Uterus (tissue), 4 donors: ENCODE measurements at places on chromosomes 3 and 15.

DNA sequence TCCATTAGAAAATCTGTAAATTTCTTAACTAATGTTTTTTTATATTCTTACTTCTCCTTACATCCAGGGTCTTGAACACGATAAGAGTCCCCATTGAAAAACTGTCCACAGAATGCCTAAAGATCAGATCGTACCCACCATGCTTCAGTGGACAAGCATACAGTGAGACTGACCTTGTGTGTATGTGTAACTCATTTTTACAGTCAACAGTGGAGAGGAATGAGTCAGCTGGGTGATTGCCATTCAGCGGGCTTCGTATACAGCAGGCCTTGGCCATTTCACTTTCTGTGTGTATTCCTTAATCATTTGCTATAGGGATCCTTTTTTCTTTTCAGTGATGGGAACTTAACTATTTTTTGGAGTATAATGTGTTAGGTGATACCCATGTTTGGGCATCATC lies 10.6 kb downstream of the PARP14 start:
- DNase-seq = no peak

DNA sequence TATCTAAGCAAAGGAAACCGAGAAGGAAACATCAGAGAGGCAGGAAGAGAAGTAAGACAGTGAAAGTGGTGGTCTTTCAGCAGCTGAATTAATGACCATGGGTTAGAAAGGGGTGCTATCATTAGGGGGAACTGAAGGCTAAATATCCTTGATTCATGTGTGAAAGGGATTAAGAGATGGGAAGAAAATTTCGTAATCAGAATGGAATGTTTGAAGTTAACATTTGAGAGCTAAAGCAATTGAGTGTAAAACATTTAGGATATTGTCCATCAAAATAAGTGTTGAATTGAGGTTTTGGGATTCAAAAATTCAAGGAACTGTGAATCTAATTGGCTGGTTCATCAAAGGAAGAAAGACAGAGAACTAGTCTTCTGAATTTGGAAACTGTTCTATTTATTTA lies 4.1 kb upstream of the ECT2 start:
- no peak for DNase-seq

GRCh38 chr3:178479446-178479845 lies 56.8 kb upstream of the KCNMB2 start:
- DNase-seq = no peak

GRCh38 chr3:25532431-25533162 lies 104.5 kb downstream of the RARB start:
- no peak for DNase-seq

- DNase-seq = no peak
Measured at GRCh38 chr3:15198686-15199085, 7.4 kb upstream of the CAPN7 start.

DNA sequence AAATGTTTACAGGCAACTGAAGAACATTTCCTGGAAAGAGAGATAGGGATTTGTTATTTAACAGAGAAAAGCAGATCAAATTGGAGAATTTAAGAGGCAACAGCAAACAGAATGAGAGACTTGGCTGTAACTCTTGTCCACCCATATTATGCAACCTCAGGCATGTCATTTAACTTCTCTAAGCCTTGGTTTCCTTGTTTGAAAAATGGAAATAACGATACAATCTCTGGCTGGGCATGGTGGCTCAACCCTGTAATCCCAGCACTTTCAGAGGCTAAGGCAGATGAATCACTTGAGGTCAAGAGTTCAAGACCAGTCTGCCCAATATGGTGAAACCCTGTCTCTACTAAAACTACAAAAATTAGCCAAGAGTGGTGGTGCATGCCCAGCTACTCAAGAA lies 23.7 kb downstream of the ARRDC4 start:
- no peak for DNase-seq

- DNase-seq = no peak
Measured at GRCh38 chr3:129230311-129231019, 18.9 kb upstream of the COPG1 start.

- DNase-seq = peak; percentile 84
Measured at GRCh38 chr15:65049418-65049840, 4.2 kb downstream of the SLC51B start.

DNA sequence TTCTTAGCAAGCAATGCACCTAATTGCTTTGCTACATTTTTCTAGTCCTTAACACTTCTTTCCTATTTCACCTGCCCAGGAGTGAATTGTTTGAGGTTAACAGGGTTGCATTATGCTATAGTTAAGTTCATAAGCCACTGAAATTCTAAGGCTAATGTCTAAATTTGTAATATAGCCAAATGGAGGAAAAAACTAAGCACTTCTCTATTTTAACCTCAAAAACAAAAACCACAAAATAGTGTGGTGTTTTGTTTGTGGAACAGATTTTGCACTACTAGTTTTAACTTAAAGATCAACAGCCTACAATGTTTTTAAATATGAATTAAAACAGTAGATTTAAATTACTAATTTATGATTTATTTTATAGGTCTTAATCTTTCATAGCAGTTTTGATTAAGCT lies 5.5 kb downstream of the ATOSA start:
- DNase-seq = no peak

GRCh38 chr3:140748171-140748570 lies 70.3 kb downstream of the TRIM42 start:
- no peak for DNase-seq

DNA sequence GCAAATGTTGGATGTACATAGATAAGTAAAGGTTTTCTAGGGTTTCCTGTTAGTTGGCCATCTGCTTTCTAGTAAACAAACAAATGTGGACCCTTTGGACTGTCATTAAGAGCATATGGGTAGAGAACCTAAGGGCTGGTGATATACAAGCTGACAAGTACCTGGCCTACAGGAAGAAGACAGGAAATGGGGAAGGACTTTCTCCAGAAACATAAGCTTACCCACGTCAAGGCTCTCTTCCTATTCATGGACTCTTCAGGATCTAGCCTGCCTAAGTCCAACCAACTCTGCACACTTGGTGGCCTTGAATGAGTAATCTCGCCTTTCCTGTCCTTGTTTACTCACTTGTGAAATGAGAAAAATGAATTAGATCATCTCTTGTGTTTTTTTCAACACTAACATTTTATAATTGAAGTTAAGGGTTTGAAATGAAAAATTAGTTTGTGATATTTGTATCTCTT lies 22.2 kb upstream of the GOLIM4 start:
- no peak for DNase-seq

DNA sequence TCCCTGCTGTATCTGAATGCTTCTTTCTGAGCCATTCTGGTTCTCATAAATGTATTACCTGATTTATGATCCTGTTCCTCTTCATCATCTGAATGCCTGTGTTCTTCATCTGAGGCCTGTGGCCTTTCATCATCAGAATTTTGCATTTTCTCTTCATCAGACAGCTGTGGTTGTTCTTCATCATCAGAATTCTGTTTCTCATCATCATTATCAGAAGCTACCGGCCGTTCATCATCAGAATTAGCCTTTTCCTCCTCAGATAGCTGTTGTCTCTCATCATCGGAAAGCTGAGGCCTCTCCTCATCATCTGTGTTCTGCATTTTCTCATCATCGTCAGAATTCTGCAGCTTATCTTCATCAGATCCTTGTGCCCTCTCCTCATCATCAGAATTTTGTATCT lies 5.9 kb downstream of the LEO1 start:
- no peak for DNase-seq

DNA sequence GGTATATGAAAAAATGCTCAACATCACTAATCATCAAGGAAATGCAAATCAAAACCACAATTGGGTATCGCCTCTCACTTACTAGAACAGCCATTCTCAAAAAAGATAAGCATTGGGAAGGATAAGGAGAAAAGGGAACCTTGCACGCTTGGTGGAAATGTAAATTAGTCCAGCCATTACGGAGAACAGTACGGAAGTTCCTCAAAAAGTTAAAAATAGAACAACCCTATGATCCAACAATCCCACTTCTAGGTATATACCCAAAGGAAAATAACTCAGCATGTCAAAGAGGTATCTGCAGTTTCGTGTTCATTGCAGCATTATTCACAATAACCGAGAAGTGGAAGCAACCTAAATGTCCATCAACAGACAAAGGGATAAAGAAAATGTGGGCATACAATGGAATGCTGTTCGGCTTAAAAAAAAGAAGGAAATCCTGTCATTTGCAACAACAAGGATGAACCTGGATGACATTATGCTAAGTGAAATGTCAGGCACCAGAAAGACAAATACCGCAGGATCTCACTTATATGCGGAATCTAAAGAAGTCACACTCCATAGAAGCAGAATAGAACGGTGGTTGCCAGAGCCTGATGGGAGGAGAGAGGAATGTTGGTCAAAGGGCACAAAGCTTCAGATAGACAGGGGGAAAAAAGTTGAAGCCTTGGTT lies 11.7 kb upstream of the CMTM7 start:
- no peak for DNase-seq

DNA sequence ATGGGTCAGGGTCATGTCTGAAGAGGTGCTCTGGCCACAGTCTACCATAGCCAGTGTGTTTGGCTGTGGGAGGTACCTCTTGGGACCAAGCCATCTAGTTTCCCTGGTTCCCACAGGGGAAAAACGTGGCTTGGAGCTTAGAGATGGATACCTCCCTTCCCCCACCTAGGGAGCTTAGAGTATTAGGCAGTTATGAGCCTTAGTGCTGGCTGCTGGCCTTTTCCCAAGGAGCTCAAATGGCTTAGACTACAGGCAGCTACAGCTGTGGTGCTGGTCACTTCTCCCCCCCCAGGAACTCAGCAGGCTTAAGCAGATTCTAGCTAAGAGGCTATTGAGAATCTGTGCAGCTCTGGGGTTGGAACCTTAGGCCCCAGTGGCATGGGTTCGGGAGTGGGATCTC lies 591.2 kb downstream of the NSUN3 start:
- no peak for DNase-seq

- no peak for DNase-seq
Measured at GRCh38 chr3:120762615-120763014, 20.1 kb downstream of the GTF2E1 start.

DNA sequence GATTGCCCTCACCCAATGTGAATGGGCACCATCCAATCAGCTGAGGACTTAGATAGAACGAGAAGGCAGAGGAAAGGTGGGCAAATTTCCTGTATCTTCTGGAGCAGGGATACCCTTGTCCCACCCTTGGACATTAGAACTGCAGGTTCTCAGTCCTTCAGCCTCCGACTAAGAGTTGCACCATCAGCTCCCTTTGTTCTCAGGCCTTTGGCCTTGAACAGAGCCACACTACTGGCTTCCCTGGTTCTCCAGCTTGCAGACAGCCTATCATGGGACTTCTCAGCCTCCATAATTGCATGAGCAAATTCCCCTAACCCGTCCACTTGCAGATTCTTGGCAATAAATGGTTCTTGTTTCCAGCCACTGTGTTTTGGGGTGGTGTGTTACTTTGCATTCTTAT lies 102.4 kb downstream of the LSM3 start:
- DNase-seq = no peak

GRCh38 chr3:119933207-119933606 lies 151.3 kb downstream of the NR1I2 start:
- DNase-seq = no peak

- peak; percentile 34 for DNase-seq
Measured at GRCh38 chr3:172201870-172202236, 162.5 kb downstream of the FNDC3B start.

DNA sequence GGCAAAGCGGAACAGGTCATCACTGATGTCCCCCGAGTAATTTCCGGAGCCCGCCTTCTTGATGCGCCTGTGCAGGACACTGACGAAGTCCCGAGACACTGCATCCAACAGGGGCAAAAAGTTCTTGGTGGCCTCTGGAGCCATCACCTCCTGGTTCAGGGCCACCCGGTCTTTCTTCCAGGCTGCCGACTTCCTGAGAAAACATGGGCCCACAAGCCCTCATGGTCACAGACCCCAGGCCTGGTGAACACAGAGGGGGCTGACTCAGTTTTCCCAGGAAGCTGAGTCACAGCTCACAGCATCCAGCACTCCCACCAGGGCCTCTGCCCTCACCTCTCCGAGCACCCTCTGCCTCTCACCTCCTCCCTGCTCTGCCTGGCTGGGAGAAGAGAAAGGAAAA lies 22.4 kb downstream of the CYP11A1 start:
- DNase-seq = no peak

DNA sequence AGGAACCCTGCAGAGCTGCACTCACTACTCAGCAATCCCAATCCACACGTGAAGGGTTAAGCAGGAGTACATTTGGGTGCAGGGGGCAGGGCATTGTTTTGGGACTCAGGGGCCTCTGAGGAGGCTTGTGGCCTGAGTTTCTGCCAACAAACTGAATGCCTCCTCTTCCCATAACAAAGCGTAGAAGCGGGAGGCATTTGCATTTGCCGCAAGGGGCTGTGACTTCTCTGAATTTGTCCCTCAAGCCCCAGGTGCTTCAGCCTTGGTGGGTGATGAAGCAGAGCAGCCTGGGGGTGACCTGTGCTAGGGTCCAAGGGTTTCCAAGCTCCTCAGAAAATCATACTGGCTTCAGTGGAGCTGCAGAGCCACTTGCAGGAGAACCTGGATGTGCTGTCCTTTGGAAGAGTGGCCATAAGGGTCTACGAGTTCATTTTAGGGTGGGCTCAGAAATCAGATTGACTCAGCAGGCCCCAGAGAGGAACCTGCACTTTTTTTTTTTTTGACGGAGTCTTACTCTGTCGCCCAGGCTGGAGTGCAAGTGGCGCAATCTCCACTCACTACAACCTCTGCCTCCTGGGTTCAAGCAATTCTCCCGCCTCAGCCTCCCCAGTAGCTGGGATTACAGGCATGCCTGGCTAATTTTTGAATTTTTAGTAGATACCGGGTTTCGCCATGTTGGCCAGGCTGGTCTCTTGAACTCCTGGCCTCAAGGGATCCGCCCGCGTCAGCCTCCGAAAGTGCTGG lies 1.4 kb upstream of the RPSA start:
- no peak for DNase-seq

DNA sequence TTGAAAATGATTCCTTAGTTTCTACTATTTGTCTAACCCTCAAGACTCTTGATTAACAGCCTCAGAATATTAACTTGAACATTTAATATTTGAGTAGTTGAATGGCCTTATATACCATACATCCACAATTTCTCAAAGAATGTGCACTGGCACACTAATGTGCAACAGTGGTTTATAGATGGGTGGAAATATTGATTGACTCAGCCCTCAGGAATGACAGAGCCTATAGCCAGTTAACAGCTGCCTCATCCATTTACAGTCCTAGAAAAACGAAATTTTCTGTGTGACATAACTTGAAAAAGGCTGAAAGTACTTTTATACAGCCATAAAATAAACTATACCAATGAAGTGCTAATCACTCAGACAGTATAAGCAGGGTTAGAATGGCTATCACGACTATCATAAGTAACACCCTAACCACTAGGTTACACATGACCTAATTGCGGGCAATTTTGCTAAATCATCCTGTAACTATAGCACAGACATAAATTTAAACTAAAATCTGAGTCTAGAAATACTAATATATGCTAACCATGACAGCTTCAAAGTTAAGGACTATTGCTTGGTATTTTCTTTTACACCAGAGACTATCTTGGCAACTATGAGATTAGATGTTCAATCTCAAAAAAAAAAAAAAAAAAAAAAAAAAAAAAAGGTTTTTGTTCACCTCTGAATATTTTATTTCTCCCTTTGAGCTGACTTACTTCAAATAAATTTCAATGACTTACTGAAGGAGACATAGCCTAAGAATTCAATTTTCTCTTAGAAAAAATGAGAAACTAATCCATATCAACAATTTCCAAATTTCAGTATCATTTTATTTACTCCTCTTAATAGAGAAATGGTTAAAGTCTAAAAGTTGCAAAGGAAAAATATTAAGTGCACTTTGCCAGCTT lies 9.3 kb downstream of the SECISBP2L start:
- DNase-seq = no peak

GRCh38 chr3:61454801-61455200 lies 106.6 kb upstream of the PTPRG start:
- DNase-seq = no peak

GRCh38 chr3:177770383-177771230 lies 573.3 kb upstream of the TBL1XR1 start:
- no peak for DNase-seq

- no peak for DNase-seq
Measured at GRCh38 chr3:100426067-100426682, 24.8 kb downstream of the LNP1 start.
